Stomach (tissue), 19 donors: ENCODE measurements at places on chromosomes 1 and 21. TPM values are rescaled to one million over a fixed set of nuclear protein-coding genes. Genes with fewer than 3 reads are reported as not detected.

GRCh38 chr21:33552093-33552998, 9.5 kb downstream of the SON start:
- DNase-seq = no peak

DNA sequence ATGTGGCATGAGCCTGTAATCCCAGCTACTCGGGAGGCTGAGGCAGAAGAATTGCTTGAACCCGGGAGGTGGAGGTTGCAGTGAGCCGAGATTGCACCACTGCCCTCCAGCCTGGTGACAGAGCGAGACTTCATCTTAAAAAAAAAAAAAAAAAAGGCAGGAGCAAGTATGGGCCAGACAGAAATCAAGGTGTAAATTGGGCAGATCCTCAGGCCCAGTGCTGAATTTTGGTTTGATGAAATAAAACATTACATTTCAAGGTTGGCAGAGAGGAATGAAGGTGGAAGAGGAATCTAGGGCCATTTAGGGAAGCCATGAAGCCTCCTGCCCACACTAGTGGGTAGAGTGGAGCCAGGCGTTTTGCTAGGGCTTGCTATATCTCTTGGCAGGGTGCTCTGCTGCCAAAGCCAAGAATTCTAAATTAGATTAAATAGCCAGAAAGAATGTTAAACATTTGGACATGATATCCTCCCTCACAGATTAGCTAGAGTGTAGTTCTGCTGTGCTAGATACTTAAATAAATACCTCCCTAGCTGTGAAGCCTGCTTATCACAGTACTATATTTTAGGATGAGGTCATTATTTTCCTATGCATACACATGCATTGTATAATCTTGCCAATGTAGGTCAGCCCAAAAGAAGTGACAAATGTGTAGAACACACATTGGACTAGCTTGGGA, 16.6 kb upstream of the LGALS8 start:
- DNase-seq = peak; percentile 49

DNA sequence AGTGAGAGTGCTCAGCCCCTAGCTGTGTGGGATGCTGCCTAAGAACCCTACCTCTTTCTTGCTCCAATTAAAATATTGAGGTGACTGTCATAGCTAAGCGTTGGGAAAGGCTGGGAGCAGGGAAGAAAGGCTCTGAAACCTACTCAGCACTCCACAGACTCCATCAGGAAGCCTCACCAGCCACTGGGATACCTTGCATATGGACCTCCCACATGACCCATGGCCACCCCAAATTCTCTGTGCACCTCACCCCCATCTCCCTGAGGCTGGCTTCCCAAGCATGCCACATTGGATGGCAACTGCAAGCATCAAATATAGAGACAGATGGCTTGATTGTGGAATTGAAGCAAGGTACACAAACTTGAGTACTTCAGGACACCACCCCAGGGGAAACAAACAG, 41.8 kb downstream of the FLVCR1 start:
- no peak for DNase-seq

DNA sequence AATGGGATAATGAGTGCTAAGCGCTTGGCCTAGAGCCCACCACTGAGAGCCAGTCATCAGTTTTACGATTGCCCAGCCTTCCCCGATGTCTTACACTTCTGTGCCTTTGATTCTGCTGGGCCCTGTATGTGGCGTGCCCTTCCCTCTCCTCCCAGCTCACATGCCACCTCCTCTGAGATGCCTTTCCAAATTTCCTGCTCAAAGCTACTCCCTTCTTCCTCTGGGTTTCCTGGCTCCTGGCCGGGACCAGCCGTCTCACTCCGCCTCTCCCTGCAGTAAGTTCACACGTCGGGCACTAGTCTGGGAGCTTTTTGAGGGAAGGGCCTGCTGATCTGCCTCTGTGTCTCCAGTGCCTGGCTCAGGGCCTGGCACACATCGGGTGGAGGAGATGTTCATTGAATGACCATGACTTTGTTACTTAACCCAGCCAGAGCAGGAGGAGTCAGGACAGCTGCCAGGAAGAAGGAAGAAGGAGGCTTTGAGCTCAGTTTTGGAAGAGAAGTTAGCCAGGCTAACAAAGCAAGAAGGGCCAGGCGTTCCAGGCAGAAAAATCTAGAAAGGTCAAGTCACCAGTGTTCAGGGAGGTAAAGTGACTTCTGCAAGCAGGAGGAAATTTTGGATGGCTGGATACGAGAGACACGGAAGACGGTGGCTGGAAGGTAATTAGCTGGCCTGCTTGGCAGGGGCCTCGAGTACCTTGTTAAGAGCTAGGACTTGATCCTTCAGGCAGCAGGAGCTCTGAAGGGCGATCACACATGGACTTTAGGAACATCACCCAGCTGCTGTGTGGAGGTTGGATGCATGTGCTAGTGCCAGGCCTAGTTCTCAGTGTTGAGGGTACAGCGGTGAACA, 63.6 kb downstream of the EPHB2 start:
- peak; percentile 87 for DNase-seq

DNA sequence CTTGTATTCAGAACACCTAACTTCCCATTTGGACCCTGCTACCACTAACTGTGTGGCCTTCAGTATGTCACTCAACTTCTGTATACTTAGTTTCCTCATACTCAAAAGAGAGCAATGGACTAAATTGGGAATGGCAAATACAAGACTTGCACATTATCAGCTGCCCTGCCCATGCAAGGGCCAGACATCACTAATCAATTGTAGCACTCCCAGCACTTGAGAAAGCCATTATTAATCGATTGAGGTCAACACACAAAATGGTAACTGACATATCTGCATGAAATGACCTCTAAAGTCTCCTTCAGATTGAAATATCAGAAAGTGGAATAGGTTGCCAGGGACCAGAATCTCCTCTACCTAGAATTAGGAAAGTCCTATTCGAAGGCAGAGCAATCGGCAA, 59.2 kb downstream of the MT1HL1 start:
- DNase-seq = no peak

DNA sequence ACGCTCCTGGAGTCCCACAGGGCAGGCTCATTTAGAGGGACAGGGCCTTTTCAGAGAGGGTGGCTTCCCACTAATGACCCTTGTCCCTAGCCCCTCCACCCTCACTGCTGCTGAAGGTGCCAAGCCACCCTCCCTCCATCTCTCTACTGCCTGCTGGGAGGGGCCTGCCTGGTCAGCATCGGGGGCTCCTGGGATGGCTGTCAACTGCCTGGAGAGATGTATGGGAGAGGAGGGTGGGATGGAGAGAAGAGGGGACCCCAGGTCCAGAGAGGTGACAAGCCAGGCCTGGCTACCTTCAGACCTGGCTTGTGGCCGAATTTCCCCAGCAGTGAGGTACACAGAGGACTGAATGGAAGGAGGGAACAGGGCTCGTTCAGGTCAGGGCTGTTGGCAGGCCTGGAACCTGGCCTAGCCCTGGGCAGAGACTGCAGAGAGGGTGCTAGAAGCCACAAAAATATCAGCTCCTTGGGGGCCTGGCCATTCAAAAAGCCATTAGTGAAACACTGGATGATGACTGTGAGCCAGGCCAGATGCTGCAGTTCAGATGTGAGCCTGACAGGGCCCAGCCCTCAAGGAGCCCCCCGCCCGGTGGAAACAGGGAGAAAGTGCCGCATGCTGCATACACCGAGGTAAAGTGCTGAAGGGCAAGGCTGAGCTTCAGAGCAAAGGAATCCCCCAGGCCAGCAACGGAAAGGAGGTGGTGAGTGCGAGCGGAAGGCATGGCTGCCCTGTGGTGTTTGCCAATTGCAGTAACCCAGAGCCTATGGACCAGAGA, 20.0 kb downstream of the MMEL1 start:
- no peak for DNase-seq

- DNase-seq = no peak
These were observed 316.9 kb downstream of the VAV3 start for GRCh38 chr1:107648071-107648470.

GRCh38 chr1:207923121-207923520, 12.2 kb upstream of the CD34 start:
- no peak for DNase-seq

DNA sequence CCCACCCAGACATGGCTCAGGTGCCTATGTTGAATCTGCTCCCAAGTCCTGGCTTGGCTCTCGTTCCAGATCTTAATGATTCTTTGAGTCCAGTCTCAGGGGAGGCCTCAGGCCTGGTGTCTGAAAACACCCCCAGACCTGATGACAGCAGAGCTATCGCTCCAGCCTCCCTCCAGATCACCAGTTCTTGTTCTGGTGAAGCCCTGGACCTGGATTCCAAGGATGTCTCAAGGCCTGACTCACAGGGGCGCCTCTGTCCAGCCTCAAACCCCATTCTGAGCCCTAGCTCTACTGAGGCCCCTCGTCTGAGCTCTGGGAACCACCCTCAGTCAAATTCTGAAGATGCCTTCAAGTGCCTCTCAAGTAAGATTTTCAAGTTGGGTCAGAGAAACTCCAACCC, 11.4 kb downstream of the MROH7 start:
- DNase-seq = no peak

- DNase-seq = no peak
These were observed 550.2 kb downstream of the USP25 start for GRCh38 chr21:16279731-16280581.

DNA sequence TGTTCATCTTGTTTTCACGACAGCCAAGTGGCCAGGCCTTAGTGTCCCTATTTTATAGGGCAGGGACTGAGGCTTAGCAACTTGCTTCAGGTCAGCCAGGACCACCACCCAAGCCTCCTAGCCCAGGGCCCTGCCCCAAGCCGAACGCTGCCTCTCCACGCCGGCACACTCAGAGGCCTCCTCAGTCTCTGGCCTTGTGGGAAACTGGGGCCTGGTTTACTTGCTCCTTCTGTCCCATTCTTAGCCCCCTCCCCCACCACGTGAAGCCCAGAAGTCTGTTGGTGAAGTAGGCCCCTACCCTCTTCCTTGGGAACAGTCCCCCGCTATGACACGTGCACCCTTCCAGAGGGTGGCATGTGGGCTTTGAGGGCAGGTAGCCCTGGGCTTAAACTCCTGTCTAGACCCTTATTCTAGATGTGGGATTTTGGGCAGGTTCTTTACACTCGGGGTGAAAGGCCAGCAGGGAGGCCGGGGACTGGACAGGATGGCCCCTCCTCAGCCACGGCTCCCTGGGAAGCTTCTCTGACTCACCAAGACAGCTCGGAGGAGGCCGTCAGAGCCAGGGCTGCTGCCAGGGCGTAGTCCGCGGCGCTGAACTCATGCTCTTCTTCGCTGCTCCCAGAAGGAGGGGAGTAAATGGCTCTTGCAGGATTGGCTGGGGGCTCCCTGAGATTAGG, 4.3 kb downstream of the MYOM3 start:
- no peak for DNase-seq

DNA sequence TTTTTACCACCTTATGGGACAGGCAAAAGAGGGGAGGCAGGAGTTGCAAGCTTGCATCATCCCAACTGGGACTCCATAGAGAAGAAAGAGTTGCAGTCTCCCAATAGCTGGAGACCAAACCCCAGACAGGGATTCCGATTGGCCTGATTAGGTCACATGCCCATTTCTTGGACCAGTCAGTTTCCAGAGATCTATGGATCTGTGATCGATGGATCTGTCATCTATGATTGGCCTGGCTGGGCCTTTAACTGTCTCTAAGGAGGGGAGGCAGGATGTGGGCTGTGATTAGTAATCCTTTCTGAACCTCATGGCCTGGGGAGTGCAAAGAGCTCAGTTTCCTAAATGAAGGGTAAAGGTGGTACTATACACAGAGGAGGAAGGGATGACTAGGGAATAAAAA, 252.1 kb downstream of the MATN1 start:
- DNase-seq = no peak

GRCh38 chr1:145696630-145696960, 10.6 kb downstream of the PDZK1 start:
- no peak for DNase-seq

DNA sequence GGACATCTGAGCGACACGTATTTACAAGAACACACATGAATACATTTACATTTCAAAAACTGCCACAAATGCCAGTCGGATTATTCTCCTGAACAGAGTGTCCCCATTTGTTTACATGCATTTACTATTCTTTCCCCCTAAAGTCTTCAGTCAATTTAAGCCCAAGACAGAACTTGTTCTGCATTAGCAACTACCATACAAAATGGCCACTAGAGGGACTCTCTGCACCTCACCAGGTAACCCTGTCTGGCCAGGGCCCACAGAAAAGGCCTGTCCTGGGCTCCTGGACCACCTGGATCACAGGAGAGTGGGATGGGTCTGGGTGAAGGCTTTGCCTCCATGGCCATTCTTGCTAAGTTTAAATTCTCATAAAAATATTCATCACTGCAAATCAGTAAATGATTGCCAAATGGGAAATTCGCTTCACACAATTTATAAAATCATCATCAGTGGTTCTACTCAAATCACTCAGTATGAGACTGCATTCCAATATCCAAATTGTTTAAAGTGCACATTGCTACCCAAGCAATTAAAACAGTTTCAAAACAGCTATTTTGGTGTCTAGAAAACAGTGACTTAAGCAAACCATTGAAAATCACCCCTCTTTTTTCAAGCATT, 12.5 kb upstream of the GUCA2A start:
- DNase-seq = no peak

DNA sequence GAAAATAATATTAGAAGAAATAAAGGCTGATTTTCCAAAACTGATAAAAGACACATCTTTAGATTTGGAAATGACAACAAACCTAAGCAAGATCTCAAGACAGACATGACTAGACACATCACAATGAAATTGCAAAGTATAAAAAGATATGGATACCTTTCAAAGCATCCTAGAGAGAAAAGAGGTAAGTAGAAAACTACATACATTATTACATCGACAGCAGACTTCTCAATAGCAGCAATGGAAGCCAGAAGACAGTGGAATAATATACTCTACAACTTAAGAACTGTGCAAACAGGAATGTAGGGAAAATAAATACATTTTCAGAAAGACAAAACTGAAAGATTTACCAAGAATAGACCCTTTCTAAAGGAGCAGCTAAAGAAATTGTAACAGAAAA, 50.2 kb downstream of the DENND1B start:
- DNase-seq = no peak

DNA sequence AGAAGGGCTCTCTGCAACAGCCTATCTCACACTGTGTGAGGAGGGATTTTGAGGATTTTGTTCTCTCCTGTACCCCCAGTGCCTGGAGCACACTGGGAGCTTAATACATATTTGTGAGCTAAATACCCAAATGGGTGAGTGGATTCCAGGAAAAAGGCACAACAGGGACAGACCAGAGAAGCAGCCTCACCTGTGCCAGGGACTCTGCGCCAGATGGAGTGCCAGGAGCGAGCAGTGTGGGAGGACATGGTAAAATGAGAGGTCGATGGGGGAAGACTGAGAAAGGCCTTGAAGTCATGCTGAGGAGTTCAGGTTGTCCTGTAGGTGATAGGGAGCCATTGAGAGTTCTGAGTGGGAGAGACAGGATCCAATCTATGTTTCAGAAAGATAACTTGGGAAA, 11.0 kb upstream of the KCNA2 start:
- no peak for DNase-seq

- peak; percentile 17 for DNase-seq
These were observed 48.2 kb upstream of the LRP8 start for GRCh38 chr1:53376041-53376461.

Gene VPS72
- total RNA-seq = 61.6 TPM

Gene CEP85
- total RNA-seq = 21.0 TPM

Gene FCRLB
- 0.55 TPM for total RNA-seq

Gene ERICH3
- total RNA-seq = not detected

Gene VTCN1
- total RNA-seq = 3.2 TPM

Gene IGSF5
- not detected for total RNA-seq

Gene CNIH3
- total RNA-seq = 5.2 TPM

Gene HSD11B1
- 2.3 TPM for total RNA-seq

Gene OR10X1
- total RNA-seq = not detected

Gene COA6
- total RNA-seq = 167 TPM

Gene KRTAP22-1
- total RNA-seq = not detected

Gene FAM110D
- total RNA-seq = not detected
